BE2C (cell line): ENCODE measurements at places on chromosomes 16 and 17.

DNA sequence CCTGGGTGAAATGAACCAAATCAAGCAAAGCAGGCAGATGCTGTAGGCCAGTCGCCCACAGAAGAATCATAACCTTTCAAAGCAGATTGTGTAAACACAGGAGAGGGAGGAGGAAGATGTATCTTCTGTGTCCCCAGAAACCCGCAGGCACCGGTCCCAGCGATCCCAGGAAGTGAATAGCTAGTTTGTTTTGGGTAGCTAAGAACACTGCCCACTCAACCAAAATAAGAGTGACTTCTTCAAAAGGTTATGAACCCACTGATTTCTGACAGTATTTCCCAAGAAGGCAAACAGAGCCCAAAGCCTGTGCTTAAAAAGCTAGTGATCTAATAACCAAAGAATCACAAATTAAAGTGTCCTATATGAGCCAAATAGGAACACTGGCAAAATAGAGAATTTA is 67.8 kb downstream of the GRIN2A start:
- DNase-seq: no peak

DNA sequence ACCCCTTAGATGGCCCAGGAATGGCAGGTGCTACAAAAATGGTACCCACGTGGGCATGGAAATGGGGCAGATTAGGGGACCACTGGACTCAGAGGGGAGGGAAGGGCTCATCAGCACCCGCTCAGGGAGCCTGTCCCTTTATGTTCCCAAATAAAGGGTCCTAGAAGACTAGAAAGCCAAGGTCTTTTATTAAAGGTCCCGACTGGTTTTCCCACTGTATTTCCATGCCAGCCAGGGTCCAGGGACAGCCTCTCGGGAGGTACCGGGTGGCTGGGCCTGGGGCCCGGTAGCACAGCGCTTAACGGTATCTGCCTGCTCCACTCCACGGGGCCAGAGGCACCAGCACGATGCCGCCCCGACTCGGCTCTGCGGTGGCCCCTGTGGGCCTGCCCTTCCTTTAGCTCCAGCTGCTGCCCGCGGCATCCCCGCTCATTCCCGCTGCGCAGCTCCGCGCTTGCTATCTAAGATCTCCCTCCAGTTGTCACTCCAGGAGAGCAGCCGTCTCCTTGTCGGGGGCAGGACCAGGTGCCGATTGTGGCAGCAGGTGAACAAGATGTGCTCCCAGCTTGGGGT is 1.4 kb downstream of the NT5C start:
- peak; percentile 29 for DNase-seq

- no peak for DNase-seq
Measured at GRCh38 chr16:8493972-8494371, 96.3 kb downstream of the TMEM114 start.

GRCh38 chr17:5128905-5129535 is 13.2 kb downstream of the USP6 start:
- DNase-seq: no peak

DNA sequence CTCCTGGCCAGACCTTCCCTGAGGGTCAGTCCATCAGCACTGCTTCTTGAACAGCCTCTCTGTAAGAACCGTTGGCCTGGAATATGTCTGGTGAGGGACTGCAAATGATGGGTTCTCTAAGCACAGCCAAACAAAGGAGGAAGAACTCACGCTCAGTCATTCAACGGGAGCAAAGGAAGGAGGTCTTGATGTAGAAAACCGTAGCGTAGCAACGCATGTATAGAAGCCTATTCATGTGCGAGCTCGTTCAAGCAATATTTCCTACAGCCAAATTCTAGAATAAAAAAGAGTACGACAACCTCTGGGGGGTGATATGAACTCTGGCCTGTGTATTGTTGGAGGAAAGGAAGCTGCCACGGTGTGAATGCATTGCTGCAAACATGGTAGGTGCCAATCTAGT is 64.2 kb downstream of the RGS9 start:
- no peak for DNase-seq

- DNase-seq: no peak
Measured at GRCh38 chr17:20063665-20064648, 54.8 kb downstream of the SPECC1 start.

DNA sequence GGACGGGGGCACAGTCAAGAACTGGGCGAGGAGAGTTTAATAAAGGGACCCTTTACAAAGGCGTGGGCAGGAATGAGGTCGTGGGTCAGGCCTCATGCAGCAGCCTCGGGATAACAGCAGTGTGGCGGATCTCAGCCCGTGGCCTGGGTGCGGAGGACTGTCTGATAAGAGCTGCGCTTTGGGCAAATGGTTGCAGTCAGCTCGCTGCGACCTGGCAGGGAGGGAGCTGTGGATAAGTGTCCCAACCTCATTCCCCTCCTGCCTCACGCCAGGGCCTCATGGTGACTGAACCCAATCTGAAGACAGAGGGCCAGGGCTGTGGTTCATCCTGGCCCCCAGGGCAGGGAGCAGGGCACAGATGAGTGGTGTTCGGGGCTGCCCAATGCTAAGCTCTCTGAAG is 13.6 kb downstream of the SMTNL2 start:
- no peak for DNase-seq
